ENCODE measurements at places on chromosomes 5 and 9. TPM values are rescaled to one million over a fixed set of nuclear protein-coding genes. Genes with fewer than 3 reads are reported as not detected.

Gene IFNA13
- total RNA-seq, result not detected

- no peak for DNase-seq
These were observed 278 bp upstream of the NIPSNAP3A start for GRCh38 chr9:104747245-104747564.

- no peak for DNase-seq
These were observed 5.0 kb upstream of the CAMK2A start for GRCh38 chr5:150294551-150295071.

GRCh38 chr5:90477621-90478215 is 3.1 kb downstream of the POLR3G start:
- DNase-seq, result no peak

GRCh38 chr9:133188843-133189180 is 20.2 kb downstream of the OBP2B start:
- no peak for DNase-seq

Gene STK32A
- total RNA-seq, result 0.61 TPM

Gene UBE2QL1
- 2.7 TPM for total RNA-seq

GRCh38 chr5:112915831-112916230 is 6.2 kb downstream of the REEP5 start:
- DNase-seq, result no peak

Gene ARL15
- 18.4 TPM for total RNA-seq

Gene C9
- total RNA-seq, result not detected

Gene SLC25A48
- total RNA-seq, result not detected

Gene SPATA31E1
- 0.21 TPM for total RNA-seq

- DNase-seq, result no peak
These were observed 441.8 kb upstream of the SGCD start for GRCh38 chr5:155885199-155885598.

Gene C9orf153
- total RNA-seq, result 0.19 TPM

DNA sequence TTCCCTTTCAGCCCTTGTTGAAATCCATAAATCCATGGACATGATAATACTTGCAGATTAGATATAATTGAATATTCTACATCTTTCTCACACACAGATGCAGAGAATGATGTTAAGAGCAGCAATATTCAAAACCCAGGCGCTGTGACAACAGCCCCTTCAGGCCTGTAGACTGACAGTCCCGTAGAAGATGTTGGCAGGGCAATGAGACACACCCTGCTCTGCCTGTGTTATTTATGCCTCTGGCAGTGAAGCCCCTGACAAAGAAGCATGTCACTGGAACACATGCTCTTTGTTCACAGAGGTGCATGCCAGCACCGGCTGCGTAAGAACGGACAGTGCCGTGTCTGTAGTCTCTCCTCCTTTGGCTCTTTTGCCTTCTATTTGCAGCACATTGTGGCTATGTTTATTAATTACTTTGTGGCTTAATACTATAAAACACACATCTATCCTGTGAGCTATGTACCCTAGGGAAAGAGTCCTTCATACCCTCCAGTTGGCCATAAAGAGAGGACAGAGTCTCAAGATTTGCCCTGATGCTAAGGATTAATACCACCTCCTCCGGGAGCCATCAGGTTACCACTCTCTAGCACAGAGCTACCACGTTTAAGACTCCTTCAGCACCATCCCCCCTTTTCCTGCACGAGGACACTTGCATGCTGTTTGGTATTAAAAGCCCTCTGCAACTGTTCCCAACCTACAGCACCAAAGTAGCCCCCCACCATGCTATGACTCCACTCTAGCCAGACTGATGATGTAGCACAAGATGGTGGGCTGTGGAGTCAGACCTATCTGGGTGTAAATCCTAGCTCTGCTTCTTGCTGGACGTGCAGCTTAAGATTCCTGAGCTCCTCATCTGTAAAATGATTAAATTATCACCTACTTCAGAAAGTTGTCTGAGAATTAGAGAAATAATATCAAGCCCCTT is 2.0 kb upstream of the ANP32B start:
- peak; percentile 31 for DNase-seq

GRCh38 chr5:34778091-34778850 is 60.7 kb upstream of the TTC23L start:
- no peak for DNase-seq

Gene EGFL7
- 14.1 TPM for total RNA-seq

GRCh38 chr9:132669698-132670456 is at the start of gene DDX31:
Gene DDX31, minus strand, starts transcription at chr9:132669983. Its CDS starts 49 bp downstream, at chr9:132669934.
- DNase-seq, result peak; percentile 87

DNA sequence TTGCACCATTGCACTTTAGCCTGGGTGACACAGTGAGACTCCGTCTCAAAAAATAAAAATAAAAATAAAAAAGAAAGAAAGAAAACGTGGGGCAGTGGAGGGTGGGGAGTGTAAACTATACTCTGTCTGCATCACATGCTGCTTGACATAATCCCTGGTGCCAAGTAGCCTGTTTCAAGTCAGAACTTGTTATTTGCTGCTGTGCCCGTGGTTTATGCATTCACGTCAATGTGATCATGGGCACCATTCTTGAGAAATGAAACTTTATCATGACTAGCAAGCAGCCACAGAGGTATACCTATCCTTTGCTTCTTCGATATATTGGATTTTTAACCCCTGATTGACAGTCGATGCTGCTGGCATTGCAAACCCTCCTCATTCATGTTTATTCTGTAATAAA is 4.1 kb upstream of the SMU1 start:
- no peak for DNase-seq

Gene SLC34A3
- total RNA-seq, result not detected

DNA sequence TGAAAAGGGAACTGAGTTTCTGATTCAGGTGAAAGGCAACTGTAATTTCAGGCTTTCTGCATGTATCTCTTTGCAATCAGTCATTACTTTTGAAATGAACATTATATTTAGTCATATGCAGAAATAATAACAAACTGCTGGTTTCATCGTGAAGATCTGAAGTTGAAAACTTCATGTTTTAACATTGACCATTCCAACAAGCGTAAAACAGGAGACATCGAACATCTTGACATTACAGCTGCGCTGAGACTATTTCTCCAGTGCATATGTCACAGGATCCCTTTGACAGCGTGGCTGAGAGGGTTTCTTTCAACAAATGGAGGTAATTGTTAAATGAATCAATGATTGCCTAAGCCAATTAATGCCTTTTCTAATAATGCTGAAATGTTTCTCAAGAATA is 38.2 kb upstream of the ZSWIM6 start:
- no peak for DNase-seq

DNA sequence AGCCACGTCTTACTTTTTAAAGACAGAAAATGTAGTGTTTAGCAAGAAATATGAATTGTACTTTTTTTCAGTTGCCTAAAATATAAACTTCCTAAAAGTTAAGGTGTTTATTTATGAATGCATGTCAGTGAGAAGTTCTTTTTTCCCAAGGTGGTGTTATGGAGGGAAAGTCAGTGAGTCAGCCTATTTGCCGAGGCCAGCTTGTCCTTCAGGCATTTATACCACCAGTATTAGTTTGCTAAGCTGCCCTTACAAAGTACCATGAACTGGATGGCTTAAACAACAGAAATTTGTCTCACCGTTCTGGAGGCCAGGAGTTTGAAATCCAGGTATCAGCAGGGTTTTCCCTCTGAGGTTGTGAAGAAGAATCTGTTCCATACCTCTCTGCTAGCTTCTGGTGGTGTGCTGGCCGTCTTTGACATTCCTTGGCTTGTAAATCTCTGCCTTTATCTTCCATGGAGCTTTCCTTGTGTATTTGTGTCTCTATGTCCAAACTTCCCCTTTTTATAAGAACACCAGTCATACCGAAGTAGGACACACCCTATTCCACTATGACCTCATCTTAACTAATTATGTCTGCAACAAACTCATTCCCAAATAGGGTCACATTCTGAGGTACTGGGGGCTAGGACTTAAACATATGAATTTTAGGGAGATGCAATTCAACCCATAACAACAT is 38.4 kb downstream of the PRKACG start:
- DNase-seq, result no peak

DNA sequence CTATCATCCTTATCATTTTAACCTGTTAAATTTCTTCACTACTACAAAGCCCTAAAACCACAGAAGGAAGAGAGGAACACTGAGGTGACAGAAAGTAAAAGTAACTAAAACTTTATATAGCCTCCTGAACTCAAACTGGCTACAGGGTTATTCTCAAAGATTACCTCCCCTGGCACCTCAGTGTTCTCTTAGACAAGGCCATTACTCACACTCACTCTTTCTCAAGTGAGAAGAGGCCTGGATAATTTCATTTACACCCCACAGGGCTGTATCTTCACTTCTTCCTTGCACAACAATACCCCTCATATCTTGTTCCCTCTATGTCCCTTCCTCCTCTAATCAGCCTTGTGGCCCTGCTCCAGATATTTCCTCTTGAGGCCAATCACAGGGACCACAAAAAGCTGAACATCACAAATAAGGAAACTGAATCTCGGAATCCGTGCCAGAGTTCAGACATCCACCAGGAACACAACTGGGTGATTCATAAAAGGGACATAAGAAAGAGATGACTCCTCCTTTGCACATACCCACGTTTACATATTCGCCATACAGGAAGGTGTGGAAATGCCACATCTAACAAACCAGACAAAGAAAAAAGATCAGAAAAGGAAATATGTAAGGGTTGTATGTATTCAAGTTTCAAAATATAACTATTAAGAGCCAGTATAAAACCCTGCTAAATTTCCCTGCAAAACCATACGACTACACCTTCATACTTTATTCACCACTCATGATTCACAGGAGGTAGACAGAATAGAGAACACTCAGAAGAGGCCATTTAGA is 1.7 kb upstream of the KLHL3 start:
- DNase-seq, result no peak

DNA sequence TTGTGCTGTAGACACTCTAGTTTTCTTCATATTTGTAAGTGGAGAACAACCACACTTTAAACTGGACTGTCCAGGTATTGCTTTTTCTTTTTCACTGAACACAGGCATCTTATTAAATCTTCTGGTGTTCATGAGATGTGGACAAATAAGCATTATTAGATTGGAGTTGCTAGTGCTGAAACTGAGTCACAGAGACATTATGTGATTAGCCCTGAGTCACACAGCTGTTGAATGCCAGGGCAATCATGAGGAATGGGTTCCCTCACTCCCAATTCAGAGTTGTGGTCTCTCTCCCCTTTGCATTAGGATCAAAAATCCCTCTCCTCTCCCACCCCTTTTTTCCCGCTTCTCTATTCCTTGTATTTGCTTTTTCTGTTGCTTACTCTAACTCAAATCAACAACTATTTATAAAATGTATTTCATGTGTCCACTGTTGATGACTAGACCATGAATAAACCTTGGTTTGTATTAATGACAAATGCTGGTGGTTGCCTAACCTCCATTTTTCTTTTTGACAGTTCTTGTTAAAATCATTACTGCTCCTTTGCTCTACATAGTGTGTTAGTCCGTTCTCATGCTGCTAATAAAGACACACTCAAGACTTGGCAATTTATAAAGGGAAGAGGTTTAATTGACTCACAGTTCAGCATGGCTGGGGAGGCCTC is 738.2 kb downstream of the BRINP1 start:
- DNase-seq, result no peak

- DNase-seq, result no peak
These were observed 12.2 kb downstream of the RNF130 start for GRCh38 chr5:180059326-180059725.

Gene NME5
- total RNA-seq, result 8.4 TPM

Gene TMEM250
- total RNA-seq, result 39.0 TPM

GRCh38 chr5:96687080-96687479 is 24.9 kb downstream of the CAST start:
- no peak for DNase-seq

- peak; percentile 48 for DNase-seq
These were observed 1.1 kb upstream of the GPSM1 start for GRCh38 chr9:136326061-136326760.

- DNase-seq, result no peak
These were observed 228.7 kb downstream of the TLE1 start for GRCh38 chr9:81460693-81461092.

DNA sequence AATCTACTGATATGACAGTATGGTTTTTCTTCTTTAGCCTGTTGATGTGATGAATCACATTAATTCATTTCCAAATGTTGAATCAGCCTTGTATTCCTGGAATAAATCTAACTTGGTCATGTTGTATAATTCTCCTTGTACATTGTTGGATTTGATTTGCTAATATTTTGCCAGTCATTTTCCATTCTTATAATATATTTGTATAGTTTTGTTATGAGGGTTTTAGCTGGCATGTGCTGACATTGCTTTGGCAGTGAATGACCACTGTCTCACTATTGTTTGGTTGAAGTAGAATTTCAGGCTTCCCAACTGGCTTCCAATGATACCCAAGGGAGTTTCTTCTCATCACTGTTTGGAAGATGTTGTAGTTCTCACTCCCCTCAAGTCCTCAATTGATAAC is 983.0 kb upstream of the PTPRD start:
- DNase-seq, result no peak

DNA sequence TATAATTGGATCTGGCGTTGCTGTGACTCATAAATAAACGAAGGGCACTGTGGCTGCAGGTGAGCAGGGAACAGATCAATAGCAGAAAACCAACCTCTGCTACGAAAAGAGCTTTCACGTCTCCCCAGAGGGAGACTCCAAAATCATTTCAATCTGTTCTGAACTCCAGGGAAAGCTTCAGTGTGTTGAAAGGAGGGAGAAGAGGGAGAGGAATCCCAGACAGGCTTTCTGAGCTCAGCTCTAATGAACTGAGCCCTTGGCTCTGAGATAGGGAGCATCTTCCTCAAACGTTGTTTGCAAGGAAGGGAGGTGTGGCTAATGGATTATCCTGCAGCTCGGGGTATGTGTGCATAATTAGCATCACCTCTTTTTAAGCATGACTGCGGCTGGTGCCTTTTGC is 288.0 kb upstream of the IRX4 start:
- no peak for DNase-seq

DNA sequence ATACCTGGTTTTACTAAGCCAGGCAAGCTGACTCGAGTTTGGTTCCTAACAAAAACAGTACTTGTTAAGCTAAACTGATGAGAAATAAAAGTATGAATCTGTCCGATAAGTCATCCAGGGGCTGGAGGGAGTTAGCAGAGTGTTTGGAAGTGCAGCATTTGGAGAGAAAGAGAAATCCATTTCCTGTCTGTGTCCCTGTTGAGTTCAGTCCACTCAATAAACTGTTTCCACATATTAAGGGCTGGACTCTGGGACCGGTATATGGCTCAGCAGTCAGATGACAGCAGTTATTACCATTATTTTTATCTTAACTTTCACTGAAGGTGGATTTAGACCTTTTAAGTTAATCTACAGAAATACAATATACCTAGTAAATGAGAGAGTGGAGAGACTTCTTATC is 130.6 kb upstream of the ADRA1B start:
- no peak for DNase-seq

- no peak for DNase-seq
These were observed 59.7 kb downstream of the OSMR start for GRCh38 chr5:38905516-38905915.

Gene JAKMIP2
- total RNA-seq, result 36.8 TPM
